ENCODE measurements at places on chromosomes 2 and 18.

GRCh38 chr18:79849328-79850207 lies 51.8 kb downstream of the KCNG2 start:
- no peak for DNase-seq

GRCh38 chr2:149656996-149657395 lies 69.4 kb upstream of the MMADHC start:
- no peak for DNase-seq

GRCh38 chr2:134173338-134174016 lies 80.4 kb upstream of the MGAT5 start:
- DNase-seq = peak; percentile 78

GRCh38 chr2:172009823-172010222 lies 10.1 kb downstream of the METAP1D start:
- no peak for DNase-seq

DNA sequence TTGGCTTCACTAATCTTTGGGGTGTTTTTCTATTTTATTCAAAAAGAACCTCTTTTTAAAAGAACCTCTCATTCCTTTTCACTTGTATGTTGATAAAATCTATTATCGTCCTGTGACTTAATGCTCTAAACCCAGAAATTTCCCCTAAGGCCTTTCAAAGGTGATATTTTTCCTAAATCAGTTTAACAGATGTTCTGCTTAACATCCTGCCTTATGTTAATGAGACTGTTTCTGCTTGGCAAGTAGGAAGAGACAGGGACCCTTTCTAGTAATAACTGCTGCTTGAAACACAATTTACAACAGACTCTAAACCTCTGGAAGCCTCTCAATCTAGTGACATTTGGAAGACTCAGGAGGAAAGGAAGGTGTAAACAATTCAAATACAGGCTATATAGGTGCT lies 128.8 kb downstream of the KCNJ3 start:
- DNase-seq = no peak

DNA sequence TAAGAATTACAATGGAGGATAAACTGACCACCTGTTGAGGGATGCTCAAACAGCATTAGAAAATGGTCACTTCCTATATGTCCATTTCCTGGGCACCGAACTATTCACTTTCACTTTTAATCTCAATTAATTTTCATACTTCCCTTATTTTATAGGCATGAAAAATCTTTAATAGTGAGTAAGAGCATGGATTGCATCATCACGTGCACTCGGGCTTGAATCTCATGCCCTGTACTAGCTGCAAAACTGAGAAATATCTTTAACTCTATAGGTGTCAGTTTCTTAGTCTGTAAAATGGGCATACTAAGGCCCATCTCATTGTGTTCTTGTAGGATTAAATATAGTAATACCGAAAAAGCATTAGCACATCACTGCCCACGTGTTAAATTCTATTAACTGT lies 183.9 kb upstream of the FIGN start:
- no peak for DNase-seq

GRCh38 chr2:132697556-132698205 lies 27.7 kb upstream of the LYPD1 start:
- DNase-seq = no peak

DNA sequence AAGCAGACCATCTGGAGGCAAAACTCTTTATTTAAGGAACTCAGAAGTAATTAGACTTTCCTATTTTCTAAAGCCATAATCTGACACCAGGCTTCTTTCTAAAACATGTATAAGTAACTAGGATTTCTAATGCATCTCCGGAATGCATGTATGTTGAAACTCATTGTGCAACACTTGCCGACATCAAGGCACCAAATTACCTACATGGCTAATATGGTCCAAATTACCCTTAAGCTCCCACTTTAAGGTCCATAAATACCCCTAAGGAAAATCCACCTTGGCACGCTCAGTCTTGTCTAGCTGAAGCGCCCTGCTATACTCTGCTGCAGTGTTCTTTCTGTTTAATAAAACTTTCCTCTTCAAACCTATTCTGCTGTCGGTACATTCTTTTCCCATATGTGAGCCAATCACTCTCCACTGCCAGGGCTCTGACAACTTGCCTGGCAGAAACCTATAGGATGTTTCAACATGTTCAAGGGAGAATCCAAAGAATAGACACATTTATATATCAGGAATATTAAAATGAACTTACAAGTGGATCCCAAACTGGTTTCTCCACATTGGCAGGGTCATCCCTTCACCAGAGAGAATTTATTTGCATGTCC lies 171.9 kb downstream of the GALNT1 start:
- DNase-seq = no peak

- no peak for DNase-seq
Measured at GRCh38 chr2:203225423-203226039, 13.3 kb upstream of the CYP20A1 start.

- no peak for DNase-seq
Measured at GRCh38 chr2:99386011-99386410, 48.8 kb downstream of the EIF5B start.

DNA sequence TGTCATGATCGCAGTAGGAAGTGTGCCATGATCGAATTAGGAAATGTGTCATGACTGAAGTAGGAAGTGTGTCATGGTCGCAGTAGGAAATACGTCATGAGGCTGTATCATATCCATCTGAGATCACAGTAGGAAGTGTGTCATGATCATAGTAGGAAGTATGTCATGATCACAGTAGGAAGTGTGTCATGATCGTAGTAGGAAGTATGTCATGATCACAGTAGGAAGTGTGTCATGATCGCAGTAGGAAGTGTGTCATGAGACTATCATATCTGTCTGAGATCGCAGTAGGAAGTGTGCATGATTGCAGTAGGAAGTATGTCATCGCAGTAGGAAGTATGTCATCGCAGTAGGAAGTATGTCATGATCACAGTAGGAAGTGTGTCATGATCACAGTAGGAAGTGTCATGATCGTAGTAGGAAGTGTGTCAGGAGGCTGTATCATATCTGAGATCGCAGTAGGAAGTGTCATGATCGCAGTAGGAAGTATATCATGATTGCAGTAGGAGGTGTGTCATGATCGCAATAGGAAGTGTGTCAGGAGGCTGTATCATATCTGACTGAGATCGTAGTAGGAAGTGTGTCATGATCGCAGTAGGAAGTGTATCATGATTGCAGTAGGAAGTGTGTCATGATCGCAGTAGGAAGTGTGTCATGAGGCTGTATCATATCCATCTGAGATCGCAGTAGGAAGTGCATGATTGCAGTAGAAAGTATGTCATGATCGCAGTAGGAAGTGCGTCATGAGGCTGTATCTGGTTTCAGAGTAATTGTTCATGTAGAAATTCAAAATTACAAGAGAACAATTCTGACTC lies 56.4 kb upstream of the NFATC1 start:
- DNase-seq = no peak

DNA sequence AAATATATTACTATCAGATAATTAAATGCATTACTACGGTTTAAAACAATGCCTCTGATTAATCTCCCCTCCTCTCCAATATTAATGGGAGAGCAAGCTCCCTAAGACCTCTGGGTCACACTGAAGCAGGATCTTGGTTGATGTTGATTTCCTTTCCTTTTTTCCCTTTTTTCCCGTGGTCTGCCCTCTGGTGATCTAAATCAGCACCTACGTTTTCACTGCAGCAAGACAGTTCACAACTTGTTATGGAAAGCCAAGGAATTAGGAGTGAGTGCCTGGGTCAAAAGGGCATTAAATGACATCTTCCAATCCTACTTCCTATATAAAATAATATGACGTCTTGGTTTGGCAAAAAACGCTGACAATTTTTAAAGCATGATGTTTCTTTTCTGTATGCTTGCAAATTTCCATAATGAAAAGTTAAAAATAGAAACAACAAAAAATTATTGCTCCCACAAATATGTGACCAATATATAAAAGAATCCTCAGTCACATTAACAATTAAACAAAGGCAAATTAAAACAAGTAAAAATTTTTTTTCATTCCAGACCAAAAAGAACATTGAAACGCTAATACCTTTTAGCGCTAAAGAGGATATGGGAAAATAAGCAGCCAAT lies 7.9 kb upstream of the CFAP36 start:
- peak; percentile 43 for DNase-seq

- no peak for DNase-seq
Measured at GRCh38 chr2:30448308-30448707, 1.3 kb downstream of the LCLAT1 start.

- DNase-seq = no peak
Measured at GRCh38 chr2:200591308-200591707, 5.5 kb downstream of the AOX1 start.

GRCh38 chr2:74021407-74021755 lies 36.7 kb downstream of the TET3 start:
- DNase-seq = no peak

DNA sequence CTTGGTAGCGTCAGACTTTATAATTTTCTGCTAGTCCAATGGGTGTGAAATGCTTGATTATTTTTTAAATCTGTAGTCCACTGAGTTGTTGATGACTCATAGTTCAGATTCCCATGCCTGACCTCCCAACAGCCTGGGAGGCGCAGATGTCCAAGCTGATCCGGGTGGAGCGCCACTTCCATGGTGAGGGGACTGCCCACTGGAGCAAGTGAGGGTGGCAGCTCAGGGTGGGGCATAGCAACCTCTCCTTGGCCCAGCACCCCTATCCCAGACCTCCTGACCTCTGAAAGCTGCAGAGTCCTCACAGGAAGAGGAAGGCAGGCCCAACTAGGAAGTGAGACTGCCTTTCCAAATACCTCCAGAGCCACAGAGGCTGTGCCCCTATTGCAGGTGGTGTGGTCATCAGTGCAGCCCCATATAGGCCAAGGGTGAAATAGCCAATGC lies 4.4 kb downstream of the MAL start:
- DNase-seq = no peak

GRCh38 chr2:84532291-84532690 lies 16.0 kb downstream of the DNAH6 start:
- DNase-seq = no peak

GRCh38 chr2:198717451-198717850 lies 740.3 kb downstream of the SATB2 start:
- no peak for DNase-seq

GRCh38 chr2:161746891-161747535 lies 122.8 kb downstream of the SLC4A10 start:
- no peak for DNase-seq

GRCh38 chr2:28350791-28351285 lies 41.8 kb upstream of the FOSL2 start:
- DNase-seq = no peak

DNA sequence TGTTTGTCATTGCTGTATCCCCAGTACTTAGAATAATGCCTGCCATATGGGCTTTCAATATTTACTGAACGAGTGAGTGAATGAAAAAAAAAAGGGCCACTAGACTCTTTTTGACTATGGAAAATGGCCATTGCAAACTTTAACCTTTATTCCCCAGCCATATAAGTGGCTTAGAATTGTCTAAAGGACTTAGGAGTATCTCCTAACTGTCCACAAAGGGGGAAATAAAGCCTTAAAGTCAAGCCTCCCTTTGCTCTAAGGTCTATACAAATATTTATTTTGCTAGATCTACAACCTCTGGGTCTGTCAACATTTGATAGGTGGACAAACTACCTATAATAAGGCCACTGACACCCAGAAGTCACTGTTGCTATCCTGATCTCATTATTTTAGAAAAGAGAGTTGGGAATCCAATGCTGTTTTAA lies 25.7 kb downstream of the UPP2 start:
- no peak for DNase-seq

GRCh38 chr18:58997811-58998337 lies 133.2 kb downstream of the ZNF532 start:
- no peak for DNase-seq

GRCh38 chr2:170238776-170239175 lies 60.8 kb downstream of the MYO3B start:
- DNase-seq = no peak

- no peak for DNase-seq
Measured at GRCh38 chr18:356778-357177, 88.9 kb upstream of the THOC1 start.

DNA sequence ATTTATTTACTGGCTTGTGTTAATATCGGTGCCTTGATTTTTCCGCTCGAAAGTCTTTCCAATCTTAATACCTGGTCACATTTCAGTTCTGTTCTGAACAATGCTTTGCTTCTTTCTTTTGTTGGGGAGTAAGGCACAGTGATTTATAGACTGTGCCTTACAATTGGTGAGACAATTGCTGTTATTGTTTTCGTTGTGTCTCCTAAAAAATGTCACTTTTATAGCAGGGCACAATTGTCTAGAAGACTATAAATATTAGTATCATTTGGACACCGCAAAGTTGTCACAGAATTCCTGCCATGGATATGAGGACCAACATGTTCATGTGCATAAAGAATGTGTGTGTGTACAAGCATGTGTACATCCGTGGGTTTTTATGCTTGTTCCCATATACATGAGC lies 231.9 kb downstream of the INSIG2 start:
- DNase-seq = no peak

DNA sequence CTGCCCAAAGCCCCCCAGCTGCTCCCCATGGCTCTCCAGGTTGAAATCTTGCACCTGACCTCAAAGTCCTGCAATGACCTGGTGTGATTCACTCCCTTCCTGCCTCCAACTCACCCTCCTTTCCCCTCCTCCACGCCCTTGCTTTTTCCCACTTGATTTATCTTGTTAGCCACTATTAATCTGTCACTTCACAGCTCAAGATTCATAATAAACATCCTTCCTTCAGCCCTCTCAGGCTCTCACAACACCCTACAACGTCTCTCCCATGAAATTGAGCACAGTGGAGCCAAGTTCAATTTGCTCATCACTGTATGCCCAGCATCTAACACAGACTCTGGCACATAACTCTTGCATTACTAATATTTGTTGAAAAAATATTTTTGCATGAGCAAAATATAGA lies 85.6 kb upstream of the SLC35G4 start:
- no peak for DNase-seq

DNA sequence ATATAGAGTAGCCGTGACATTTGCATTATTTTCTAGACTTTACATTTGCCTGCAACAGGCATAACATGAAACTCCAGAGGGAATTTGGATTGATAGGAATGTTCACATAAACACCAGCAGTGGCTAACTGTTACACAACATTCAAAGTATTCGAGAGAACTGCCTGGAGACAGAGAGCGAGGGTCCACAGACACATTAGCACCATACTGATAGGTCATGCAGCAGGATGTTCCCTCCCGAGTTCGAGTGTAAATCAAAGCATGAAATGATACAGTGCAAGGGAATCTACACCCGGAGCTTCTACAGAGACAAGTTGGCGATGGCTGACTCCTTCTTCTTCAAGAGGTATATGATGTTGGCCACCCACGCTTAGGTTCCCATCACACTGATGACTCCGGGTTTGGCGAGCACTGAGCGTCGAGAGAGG lies 89.5 kb downstream of the COL6A3 start:
- no peak for DNase-seq

- DNase-seq = no peak
Measured at GRCh38 chr2:54524226-54524991, 68.3 kb downstream of the SPTBN1 start.

GRCh38 chr2:493228-493627 lies 184.0 kb downstream of the TMEM18 start:
- DNase-seq = no peak

GRCh38 chr18:69585696-69586095 lies 185.0 kb downstream of the DOK6 start:
- DNase-seq = no peak

DNA sequence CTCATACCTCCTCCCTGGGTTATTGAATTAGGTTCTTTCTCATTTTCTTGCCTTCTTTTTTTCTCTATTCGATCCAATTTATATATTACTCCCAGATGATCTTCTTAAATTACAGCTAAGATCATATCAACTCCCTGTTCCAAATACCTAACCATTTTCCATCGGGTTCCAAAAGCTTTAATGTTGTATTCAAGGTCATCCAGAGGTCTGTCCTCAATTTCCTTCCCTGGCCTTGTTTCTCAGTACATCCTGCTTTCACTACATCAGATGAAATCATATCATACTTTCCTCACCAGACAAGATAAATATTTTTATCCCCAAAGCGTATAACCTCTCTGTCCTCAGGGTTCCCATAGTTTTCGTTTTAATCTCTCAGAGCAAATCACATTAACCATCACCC lies 36.3 kb upstream of the GREB1L start:
- DNase-seq = no peak
